CD8-positive, alpha-beta memory T cell (primary cell): ENCODE measurements at places on chromosomes 5 and 9. TPM values are rescaled to one million over a fixed set of nuclear protein-coding genes. Genes with fewer than 3 reads are reported as not detected.
A peak's percentile ranks its signal among the peaks of the same experiment; 100 is the strongest.

GRCh38 chr9:104863180-104863883, 64.6 kb downstream of the ABCA1 start:
- peak; percentile 13 for DNase-seq

Gene CDH18
- not detected for total RNA-seq

DNA sequence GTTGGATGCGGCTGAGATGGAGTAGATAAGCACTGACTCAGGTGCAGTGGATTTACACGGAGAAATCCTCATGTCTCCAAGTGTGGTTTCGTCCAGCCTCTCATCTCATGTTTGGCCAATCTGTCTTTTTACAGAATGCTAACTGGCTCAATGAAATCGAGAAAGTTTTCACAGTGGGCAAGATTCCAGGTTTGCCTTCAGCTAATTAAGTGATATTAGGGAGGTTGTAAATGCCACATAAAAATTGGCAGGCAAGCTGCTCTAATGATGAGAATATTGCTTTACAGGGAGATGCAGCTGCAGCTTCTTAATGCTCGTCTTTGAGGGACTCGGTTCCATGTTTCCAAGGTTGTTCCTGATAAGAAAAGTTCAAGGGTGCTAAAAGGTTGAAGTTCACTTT, 23.7 kb downstream of the BARHL1 start:
- DNase-seq = no peak

GRCh38 chr5:128380337-128380736, 157.7 kb downstream of the FBN2 start:
- DNase-seq = no peak

Gene GPR151
- not detected for total RNA-seq

DNA sequence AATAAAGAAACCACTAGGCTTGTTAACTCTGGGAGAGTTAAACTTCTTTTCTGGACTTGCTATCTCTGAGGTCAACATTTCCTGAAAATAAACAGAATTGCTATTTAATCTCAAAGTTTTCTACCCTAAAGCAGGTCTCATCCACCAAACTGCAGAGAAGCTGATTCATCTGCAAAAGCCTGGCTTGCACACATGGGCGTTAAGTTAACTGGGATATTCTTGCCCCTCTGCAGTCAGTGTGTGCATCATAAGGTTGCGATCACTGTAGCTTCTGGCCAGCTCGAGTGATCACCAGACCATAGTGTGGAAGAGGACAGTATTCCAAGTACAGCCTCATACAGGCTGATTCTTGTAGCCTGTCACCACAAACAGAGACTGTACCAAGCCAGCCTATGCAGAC, 99.2 kb downstream of the SPOCK1 start:
- DNase-seq = no peak

GRCh38 chr9:98583417-98583816, 125.3 kb downstream of the GABBR2 start:
- no peak for DNase-seq

DNA sequence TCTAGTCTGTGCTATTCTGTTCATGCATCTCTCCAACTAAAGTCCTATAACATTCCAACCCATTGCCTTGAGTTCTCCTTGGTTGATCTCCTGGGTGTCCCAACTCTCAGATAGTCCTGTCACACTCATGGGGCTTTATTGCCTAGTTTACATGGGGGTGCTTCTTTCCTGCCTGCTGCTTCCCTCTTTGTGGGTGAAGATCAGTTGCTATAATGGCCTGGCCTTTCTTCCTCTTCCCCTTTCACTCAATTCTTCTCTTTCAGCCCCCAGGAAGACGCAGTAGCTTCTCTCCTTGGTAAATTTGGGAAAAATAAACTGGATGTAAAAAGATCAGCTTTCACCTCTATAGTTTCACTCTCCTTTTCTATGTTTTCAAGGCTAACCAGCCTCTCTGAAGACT, 66.5 kb downstream of the PTCD2 start:
- no peak for DNase-seq

Gene CFAP77
- not detected for total RNA-seq
